T47D (cell line): ENCODE measurements at places on chromosomes 12 and 14.

- DNase-seq: no peak
Observed at GRCh38 chr12:27545665-27546064, 21.7 kb downstream of the PPFIBP1 start.

- DNase-seq: no peak
Observed at GRCh38 chr12:132171293-132171967, 27.2 kb downstream of the NOC4L start.

- DNase-seq: no peak
Observed at GRCh38 chr12:78398750-78399149, 465.8 kb upstream of the SYT1 start.

- no peak for DNase-seq
Observed at GRCh38 chr12:117699575-117699974, 269.2 kb downstream of the KSR2 start.
